ENCODE measurements at places on chromosomes 1 and 21. TPM values are rescaled to one million over a fixed set of nuclear protein-coding genes. Genes with fewer than 3 reads are reported as not detected.

Gene HAO2
- total RNA-seq: not detected

Gene CLEC20A
- not detected for total RNA-seq

Gene ATXN7L2
- 7.0 TPM for total RNA-seq

Gene LCE1C
- not detected for total RNA-seq

Gene SLC30A2
- 0.26 TPM for total RNA-seq

Gene ZNF648
- total RNA-seq: not detected

GRCh38 chr1:111600886-111601386 lies 18.7 kb upstream of the RAP1A start:
- no peak overlapping the region for H3K4me3 ChIP-seq
- no peak for DNase-seq
- no peaks in the 10 kb centered on the region for H3K36me3 ChIP-seq
- no peaks in the 10 kb centered on the region for H3K4me1 ChIP-seq
- no peaks in the 10 kb centered on the region for H3K27me3 ChIP-seq
- no peak overlapping the region for H3K27ac ChIP-seq

- DNase-seq: no peak
- no peaks in the 10 kb centered on the region for H3K27me3 ChIP-seq
- H3K27ac ChIP-seq: no peak overlapping the region
- no peak overlapping the region for H3K4me3 ChIP-seq
Measured at GRCh38 chr1:55773211-55773940, 558.2 kb upstream of the USP24 start.

- no peaks in the 10 kb centered on the region for H3K4me1 ChIP-seq
- no peak overlapping the region for H3K27ac ChIP-seq
- H3K4me3 ChIP-seq: no peak overlapping the region
- no peak for DNase-seq
- H3K27me3 ChIP-seq: no peaks in the 10 kb centered on the region
- H3K36me3 ChIP-seq: peaks cover 2% of the 10 kb centered on the region
Measured at GRCh38 chr1:54857746-54858561, 29.0 kb downstream of the DHCR24 start.

GRCh38 chr1:222928212-222928611 lies 113.4 kb downstream of the DISP1 start:
- peak overlapping the region; percentile 47 for H3K27ac ChIP-seq
- peaks cover 52% of the 10 kb centered on the region for H3K4me1 ChIP-seq
- peak; percentile 93 for DNase-seq

DNA sequence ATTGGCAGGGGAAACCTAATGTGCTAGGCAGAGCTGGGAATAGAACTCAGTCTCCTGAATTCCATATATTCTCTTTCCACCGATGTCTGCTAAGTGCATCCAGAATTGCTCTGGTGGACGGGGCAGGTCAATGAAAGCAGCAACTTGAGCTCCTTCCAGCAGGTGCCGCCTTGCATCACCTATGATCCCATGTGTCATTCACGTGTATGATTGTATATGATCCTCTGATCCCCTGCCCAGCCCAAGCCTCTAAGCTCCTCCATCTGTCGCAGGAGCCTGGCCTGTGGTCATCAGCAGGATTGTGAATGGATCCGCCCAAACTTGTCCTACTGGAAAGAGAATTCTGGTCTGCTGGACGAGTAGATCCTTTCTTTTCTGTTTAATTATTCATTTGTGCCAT lies 13.1 kb downstream of the ACTA1 start:
- no peaks in the 10 kb centered on the region for H3K4me1 ChIP-seq
- H3K4me3 ChIP-seq: no peak overlapping the region
- H3K36me3 ChIP-seq: no peaks in the 10 kb centered on the region
- H3K27me3 ChIP-seq: no peaks in the 10 kb centered on the region

- no peak overlapping the region for H3K27ac ChIP-seq
- H3K4me3 ChIP-seq: no peak overlapping the region
- peaks cover 9% of the 10 kb centered on the region for H3K4me1 ChIP-seq
- no peaks in the 10 kb centered on the region for H3K36me3 ChIP-seq
- H3K27me3 ChIP-seq: no peaks in the 10 kb centered on the region
Measured at GRCh38 chr1:213727853-213728592, 259.8 kb upstream of the PROX1 start.

GRCh38 chr1:209805875-209806760 lies at the start of gene IRF6:
Gene IRF6 (minus strand): TSS chr1:209806142. CDS start chr1:209801413, 4,729 bp downstream.
- H3K27ac ChIP-seq: no peak within 1 kb of the TSS
- no peaks in the 10 kb centered on the region for H3K36me3 ChIP-seq
- no peak for DNase-seq
- H3K27me3 ChIP-seq: no peaks in the 10 kb centered on the region
- peaks cover 15% of the 10 kb centered on the region for H3K4me1 ChIP-seq

GRCh38 chr1:94069919-94070285 lies 51.0 kb downstream of the ABCA4 start:
- no peaks in the 10 kb centered on the region for H3K36me3 ChIP-seq
- DNase-seq: no peak
- no peak overlapping the region for H3K4me3 ChIP-seq
- H3K27me3 ChIP-seq: no peaks in the 10 kb centered on the region
- peak overlapping the region; percentile 39 for H3K27ac ChIP-seq
- H3K4me1 ChIP-seq: peaks cover 21% of the 10 kb centered on the region

- DNase-seq: peak; percentile 15
- no peaks in the 10 kb centered on the region for H3K36me3 ChIP-seq
- no peaks in the 10 kb centered on the region for H3K4me1 ChIP-seq
- H3K4me3 ChIP-seq: no peak overlapping the region
- H3K27ac ChIP-seq: no peak overlapping the region
- H3K27me3 ChIP-seq: 0 out of 2 replicates have a peak, but pooled peaks cover 12% of the 10 kb centered on the region
Measured at GRCh38 chr1:24254783-24255182, 64.4 kb upstream of the GRHL3 start.

GRCh38 chr1:189936861-189937260 lies 540.8 kb downstream of the BRINP3 start:
- no peak overlapping the region for H3K4me3 ChIP-seq
- no peak overlapping the region for H3K27ac ChIP-seq
- no peaks in the 10 kb centered on the region for H3K36me3 ChIP-seq
- H3K4me1 ChIP-seq: no peaks in the 10 kb centered on the region
- H3K27me3 ChIP-seq: no peaks in the 10 kb centered on the region
- DNase-seq: no peak

DNA sequence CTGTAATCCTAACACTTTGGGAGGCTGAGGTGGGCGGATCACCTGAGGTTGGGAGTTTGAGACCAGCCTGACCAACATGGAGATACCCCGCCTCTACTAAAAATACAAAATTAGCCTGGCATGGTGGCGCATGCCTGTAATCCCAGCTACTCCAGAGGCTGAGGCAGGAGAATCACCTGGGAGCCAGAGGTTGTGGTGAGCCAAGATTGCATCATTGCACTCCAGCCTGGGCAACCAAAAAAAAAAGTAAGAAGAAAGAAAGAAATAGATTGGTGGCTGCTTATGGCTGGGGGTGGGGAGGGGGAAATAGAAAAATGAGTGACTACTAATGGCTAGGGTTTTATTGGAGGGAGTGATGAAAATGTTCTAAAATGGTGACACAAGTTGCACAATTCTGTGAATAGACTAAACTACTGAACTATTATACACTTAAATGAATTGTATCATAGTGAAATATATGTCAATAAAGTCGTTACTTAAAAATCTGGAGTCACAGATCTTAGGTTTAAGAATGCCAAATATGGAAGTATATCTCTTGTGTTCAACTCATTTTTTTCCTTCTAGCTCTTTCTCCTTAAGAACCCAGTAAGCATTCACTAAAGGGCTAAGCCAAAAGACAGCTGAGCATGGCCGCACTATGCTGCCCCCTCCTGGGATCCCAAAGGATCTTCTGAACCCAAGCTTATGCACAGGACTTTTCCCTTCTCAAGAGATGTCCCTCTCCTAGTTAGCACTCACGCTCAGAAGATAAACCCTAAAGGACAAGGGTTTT lies 3.2 kb upstream of the NPL start:
- no peak overlapping the region for H3K4me3 ChIP-seq
- no peak overlapping the region for H3K27ac ChIP-seq
- H3K4me1 ChIP-seq: peaks cover 27% of the 10 kb centered on the region
- no peaks in the 10 kb centered on the region for H3K27me3 ChIP-seq

GRCh38 chr1:162463021-162463420 lies 34.6 kb upstream of the UHMK1 start:
- no peaks in the 10 kb centered on the region for H3K4me1 ChIP-seq
- no peaks in the 10 kb centered on the region for H3K36me3 ChIP-seq

DNA sequence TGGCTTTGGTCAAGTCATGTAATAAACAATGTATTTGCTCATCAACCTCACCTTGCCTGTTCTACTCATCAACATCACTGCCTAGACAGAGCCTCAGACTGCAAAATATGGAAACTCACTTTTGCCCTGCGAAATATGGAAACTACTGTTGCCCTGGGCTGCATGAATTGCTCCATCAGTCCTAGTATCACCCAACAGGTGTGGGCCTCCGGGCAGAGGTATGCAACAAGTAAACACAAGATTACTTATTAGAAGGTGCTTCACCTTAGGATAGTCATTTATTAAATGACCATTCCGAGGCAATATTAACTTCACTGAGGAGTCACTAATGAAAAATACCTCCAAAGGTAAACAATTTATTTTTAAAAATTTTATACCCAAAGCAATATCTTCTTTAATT lies 286.7 kb downstream of the BACH1 start:
- no peak overlapping the region for H3K27ac ChIP-seq
- no peak overlapping the region for H3K4me3 ChIP-seq
- H3K4me1 ChIP-seq: no peaks in the 10 kb centered on the region
- no peak for DNase-seq
- H3K27me3 ChIP-seq: no peaks in the 10 kb centered on the region

- H3K27ac ChIP-seq: no peak overlapping the region
- H3K4me1 ChIP-seq: no peaks in the 10 kb centered on the region
- no peak for DNase-seq
- no peak overlapping the region for H3K4me3 ChIP-seq
Measured at GRCh38 chr1:67433837-67434236, 3.6 kb upstream of the SERBP1 start.
